ENCODE measurements at places on chromosomes 6 and 20. TPM values are rescaled to one million over a fixed set of nuclear protein-coding genes. Genes with fewer than 3 reads are reported as not detected.

DNA sequence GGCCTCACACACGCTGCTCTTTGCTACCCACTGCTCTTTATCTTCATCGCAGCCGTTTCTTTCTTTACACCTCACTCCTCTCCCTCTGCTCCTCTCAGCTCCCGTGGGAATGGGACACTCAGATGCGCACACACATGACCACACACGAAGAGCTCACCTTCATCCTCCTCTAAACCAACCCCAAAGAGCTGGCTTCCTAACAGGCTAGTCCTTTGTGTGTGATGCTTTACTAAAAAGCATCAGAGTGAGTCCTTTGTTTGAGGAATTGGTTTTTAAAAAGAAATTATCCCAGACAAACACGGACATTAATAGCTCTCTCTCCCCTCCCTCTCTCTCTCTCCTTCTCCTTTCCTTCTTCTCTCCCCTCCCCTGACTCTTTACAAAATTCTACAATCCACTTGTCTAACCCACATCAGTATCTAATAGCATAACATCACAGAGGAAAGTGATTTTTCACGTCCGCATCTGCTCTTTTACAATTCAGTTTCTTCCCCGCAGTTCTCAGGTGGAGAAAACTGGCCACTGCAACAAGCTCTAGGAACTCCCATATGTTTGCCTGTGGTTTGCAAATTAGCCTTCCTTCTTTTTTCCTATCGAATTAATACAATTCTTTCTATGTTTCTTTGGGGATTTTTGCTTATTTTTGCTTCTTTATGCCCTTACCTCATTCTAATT is 306.8 kb upstream of the CNR1 start:
- no peaks in the 10 kb centered on the region for H3K36me3 ChIP-seq
- H3K4me3 ChIP-seq = no peak overlapping the region
- H3K27me3 ChIP-seq = peaks cover 4% of the 10 kb centered on the region
- no peak for DNase-seq
- no peaks in the 10 kb centered on the region for H3K4me1 ChIP-seq
- no peak overlapping the region for H3K27ac ChIP-seq

DNA sequence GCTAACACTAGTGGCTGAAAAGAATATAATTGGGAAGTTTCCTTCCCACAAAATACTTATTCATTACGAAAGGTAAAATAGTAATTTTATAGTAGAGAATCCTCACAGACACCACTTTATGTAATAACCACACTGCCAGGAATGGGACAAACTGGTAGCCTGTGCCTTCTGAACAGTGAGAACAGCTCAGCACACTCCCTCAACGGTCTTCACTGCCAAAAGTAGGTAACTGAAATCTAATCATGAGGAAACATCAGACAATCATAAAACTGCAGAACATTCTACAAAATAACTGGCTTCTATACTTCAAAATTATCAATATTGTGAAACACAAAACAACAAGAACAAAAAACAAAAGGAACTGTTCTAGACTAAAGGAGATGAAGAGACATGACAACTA is 44.1 kb downstream of the NUP153 start:
- H3K27ac ChIP-seq = peak overlapping the region; percentile 92
- H3K4me1 ChIP-seq = peaks cover 74% of the 10 kb centered on the region
- H3K4me3 ChIP-seq = peak overlapping the region; percentile 58
- H3K27me3 ChIP-seq = peaks cover 6% of the 10 kb centered on the region

- H3K27ac ChIP-seq = no peak overlapping the region
- H3K4me3 ChIP-seq = no peak overlapping the region
- H3K4me1 ChIP-seq = no peaks in the 10 kb centered on the region
- H3K36me3 ChIP-seq = no peaks in the 10 kb centered on the region
Observed at GRCh38 chr20:51831866-51832265, 29.5 kb upstream of the SALL4 start.

DNA sequence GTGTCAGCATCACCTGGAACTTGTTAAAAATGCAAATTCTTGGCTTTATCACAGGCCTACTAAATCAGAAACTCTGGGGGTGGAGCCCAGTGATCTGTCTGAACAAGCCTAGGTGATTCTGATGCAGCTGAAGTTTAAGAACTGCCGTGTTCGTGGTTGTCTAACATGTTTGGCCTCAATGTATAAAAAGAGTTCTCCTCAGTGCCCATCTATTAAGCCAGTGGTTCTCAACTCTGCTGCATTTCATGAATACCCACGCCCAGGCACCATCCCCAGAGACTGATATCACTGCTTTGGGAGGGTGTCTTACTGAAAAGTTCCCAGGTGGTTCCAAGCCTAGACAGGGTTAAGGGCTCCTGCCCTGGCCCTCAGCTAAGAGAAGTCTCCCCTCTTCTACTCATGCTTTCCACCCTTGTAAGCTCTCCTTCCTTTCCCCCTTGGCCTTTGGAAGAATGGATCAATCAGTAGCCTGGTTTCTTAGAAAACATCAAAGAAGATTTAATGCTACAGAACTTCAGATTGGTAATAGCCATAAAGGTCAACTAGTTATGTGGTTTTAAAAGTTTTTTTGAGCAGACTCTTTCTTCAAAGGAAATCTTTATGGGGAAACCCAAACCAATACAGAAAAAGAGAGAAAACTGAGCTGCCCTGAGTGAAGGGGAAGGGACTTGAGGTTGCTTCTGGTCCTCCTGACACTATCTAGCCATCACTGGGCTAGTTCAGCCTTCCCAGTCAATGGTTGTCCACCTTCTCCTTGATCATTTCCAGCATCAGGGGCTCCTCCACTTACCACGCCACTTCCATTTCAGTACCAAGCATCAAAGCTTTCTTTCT is 38.9 kb upstream of the TNFAIP3 start:
- H3K27me3 ChIP-seq = peaks cover 10% of the 10 kb centered on the region
- peak overlapping the region; percentile 76 for H3K27ac ChIP-seq
- peaks cover 57% of the 10 kb centered on the region for H3K4me1 ChIP-seq

DNA sequence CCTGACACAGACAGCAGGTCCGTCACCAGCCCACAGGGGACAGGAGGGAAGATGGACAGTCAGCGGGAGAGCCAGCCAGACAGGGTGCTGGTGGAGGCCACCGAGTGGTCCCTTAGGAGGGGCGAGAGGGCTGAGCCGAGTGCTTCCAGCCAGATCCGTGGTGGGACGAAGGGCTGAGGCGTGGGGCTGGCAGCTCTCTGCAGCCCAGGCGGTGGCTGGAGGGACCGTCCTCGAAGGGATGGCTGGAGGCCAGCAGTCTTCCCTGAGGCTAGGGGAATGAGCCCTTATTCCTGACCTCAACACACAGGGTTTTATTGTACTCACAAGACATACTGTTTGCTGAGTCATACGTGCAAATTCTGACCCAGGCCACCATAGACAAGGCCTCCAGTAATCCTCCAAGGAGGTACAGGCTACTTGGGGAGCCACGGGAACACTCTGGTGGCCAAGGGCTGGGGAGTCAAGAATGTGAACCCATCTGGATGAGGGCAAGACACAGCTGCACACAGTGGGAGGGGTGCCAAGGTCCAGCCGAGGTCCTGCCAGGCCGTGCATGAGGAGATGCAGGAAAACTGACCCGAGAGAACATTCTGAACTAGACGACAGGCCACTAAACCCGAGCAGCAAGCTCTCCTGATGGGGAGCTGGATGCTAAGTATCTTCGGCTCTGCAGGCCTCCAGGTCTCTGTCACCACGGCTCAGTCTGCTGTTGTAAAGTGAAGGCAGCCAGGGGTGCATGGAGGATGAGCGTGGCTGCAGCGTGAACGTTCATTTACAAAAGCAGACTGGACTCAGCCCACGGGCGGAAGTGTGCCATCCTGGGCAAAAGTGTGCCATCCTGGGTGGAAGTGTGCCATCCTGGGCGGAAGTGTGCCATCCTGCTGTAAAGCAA is 242.5 kb downstream of the TTLL2 start:
- H3K36me3 ChIP-seq = no peaks in the 10 kb centered on the region
- no peaks in the 10 kb centered on the region for H3K27me3 ChIP-seq
- no peak overlapping the region for H3K27ac ChIP-seq
- no peak for DNase-seq
- no peaks in the 10 kb centered on the region for H3K4me1 ChIP-seq

DNA sequence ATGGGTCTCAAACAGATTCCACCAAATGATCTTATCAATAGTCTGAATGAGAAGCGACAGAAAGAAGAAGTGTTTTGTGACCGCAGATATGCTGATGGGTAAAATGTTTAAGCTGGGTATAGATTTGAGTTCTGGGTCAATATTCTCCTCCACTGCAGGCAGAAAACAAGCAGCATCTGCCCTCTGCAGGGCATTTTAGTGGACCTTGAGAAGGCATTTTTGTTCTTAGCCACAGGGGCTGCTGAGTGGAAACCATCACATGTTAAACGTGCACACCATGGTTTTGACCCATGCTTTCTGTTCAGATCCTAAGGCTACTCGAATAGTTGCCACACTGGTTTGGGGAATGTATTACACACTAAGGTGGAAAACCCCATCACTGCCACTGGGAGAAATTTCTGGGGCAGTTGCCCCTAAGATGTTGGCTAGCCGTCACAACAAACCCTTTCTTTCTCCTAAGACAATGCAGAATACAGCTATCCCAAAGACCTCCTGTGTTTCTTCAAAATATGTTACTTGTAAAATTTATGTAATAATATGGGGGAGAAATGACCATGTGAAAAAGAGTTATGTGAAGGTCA is 5.5 kb downstream of the POU3F2 start:
- no peak overlapping the region for H3K27ac ChIP-seq
- peaks cover 29% of the 10 kb centered on the region for H3K4me1 ChIP-seq
- H3K27me3 ChIP-seq = peaks cover 38% of the 10 kb centered on the region

DNA sequence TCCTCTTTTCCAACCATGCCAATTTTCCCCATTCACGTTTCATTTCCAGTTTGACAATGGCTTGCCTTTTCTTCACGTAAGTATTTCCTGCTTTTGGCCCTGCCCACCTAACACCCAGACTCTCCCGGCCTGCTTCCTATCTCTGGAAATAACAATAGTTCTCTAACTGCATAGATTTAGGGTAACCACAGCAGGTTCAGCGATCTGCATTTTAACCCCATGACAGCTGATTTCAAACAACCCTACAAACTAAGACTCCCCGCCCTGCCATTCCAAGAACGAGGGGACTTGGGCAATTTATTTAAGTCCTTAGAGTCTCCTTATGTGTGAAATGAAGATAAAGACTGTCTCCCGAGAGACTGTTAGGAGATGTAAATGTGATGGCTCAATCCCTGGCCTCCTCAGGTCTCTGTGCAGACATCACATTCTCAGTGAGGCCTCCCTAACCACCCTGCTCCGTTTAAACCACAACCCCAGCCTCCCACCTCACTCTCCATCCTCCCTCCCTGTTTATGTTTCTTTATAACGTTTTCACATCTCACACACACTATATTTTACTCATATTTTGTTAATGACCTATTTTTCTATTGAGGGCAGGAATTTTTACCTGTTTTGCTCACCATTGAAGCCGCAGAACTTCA is 134.8 kb downstream of the GJA10 start:
- H3K36me3 ChIP-seq = no peaks in the 10 kb centered on the region
- peak overlapping the region; percentile 18 for H3K4me3 ChIP-seq
- peaks cover 32% of the 10 kb centered on the region for H3K4me1 ChIP-seq
- no peak for DNase-seq
- no peaks in the 10 kb centered on the region for H3K27me3 ChIP-seq
- H3K27ac ChIP-seq = peak overlapping the region; percentile 31

DNA sequence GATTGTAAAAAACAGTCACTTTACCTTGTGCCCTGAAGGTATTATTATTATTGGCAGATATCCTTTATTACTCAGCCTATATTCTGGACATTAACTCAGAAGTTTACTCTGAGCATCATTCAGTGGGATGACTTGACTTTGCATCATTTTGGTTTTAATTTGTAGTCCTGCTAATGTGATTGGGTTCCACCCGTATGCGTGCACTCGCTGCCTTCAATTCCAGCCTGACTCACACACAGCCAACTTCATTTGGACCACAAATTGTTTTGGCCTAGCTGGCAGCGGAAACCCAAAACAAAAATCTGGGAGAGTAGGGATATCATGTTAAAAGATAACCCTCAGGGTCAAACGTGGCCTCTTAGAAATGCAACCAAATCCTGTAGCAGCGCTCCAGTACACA is 704.4 kb upstream of the SLC35B3 start:
- no peaks in the 10 kb centered on the region for H3K4me1 ChIP-seq
- H3K36me3 ChIP-seq = no peaks in the 10 kb centered on the region
- no peak for DNase-seq
- H3K4me3 ChIP-seq = no peak overlapping the region
- H3K27ac ChIP-seq = no peak overlapping the region
- H3K27me3 ChIP-seq = no peaks in the 10 kb centered on the region

- H3K36me3 ChIP-seq = no peaks in the 10 kb centered on the region
- no peaks in the 10 kb centered on the region for H3K4me1 ChIP-seq
- no peak for DNase-seq
- H3K27ac ChIP-seq = no peak overlapping the region
Observed at GRCh38 chr20:23519556-23519955, 28.6 kb downstream of the CST8 start.

DNA sequence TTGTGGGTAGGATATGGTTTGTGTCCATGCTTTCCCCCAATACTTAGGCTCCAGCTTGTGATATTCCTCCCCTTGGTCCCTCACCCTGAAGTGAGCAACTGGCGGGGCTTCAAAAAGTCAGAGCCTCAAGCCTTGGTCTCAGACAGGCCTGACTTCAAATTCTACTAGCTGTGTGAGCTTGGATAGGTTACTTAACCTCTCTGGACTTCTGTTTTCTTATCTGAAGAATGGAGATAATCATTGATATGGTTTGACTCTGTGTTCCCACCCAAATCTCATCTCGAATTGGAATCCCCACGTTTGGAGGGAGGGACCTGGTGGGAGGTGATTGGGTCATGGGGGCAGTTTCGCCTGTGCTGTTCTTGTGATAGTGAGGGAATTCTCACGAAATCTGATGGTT is 94.9 kb upstream of the CD83 start:
- peaks cover 6% of the 10 kb centered on the region for H3K4me1 ChIP-seq
- H3K27me3 ChIP-seq = peaks cover 2% of the 10 kb centered on the region
- no peak overlapping the region for H3K4me3 ChIP-seq
- no peak for DNase-seq
- H3K27ac ChIP-seq = no peak overlapping the region

- DNase-seq = no peak
- H3K36me3 ChIP-seq = no peaks in the 10 kb centered on the region
- no peak overlapping the region for H3K27ac ChIP-seq
- peaks cover 4% of the 10 kb centered on the region for H3K27me3 ChIP-seq
- no peak overlapping the region for H3K4me3 ChIP-seq
Observed at GRCh38 chr6:3904518-3904917, 55.3 kb downstream of the FAM50B start.

- peaks cover 1% of the 10 kb centered on the region for H3K4me1 ChIP-seq
- H3K36me3 ChIP-seq = peaks cover 35% of the 10 kb centered on the region
- H3K27me3 ChIP-seq = no peaks in the 10 kb centered on the region
- DNase-seq = no peak
- no peak overlapping the region for H3K4me3 ChIP-seq
Observed at GRCh38 chr20:49851231-49851705, 38.6 kb downstream of the SLC9A8 start.

- peaks cover 2% of the 10 kb centered on the region for H3K27me3 ChIP-seq
- peaks cover 61% of the 10 kb centered on the region for H3K4me1 ChIP-seq
- DNase-seq = no peak
- H3K36me3 ChIP-seq = no peaks in the 10 kb centered on the region
Observed at GRCh38 chr6:136737871-136738691, 54.2 kb downstream of the MAP3K5 start.

The VGLL2 gene
- not detected for polyA plus RNA-seq

The BRD2 gene
- 31.5 TPM for polyA plus RNA-seq

The RCAN2 gene
- polyA plus RNA-seq = not detected

The ANGPT4 gene
- not detected for polyA plus RNA-seq

The ZC2HC1B gene
- not detected for polyA plus RNA-seq

The SAPCD1 gene
- not detected for polyA plus RNA-seq

Data from immature natural killer cell (primary cell).